ENCODE measurements at places on chromosomes 11 and 22. TPM values are rescaled to one million over a fixed set of nuclear protein-coding genes. Genes with fewer than 3 reads are reported as not detected.

FAM83F gene
- 46.1 TPM for total RNA-seq

SORL1 gene
- 90.0 TPM for total RNA-seq

OR51E2 gene
- total RNA-seq = not detected

OR8A1 gene
- not detected for total RNA-seq

KCNA4 gene
- total RNA-seq = not detected

HORMAD2 gene
- not detected for total RNA-seq

Data from hair follicular keratinocyte (primary cell).